SK-N-SH (cell line): ENCODE measurements at places on chromosomes 5 and 9. TPM values are rescaled to one million over a fixed set of nuclear protein-coding genes. Genes with fewer than 3 reads are reported as not detected.

Gene SPAG8
- polyA plus RNA-seq = 1.5 and 2.8 TPM in 2 replicates

Gene OR1L6
- polyA plus RNA-seq = not detected in 2 replicates

Gene MRPS27
- polyA plus RNA-seq = 37.5 and 48.2 TPM in 2 replicates

Gene PCDHB13
- polyA plus RNA-seq = 0.85 and 0.88 TPM in 2 replicates

Gene NUTM2G
- polyA plus RNA-seq = not detected in 2 replicates

Gene SPATA31A3
- polyA plus RNA-seq = not detected in 2 replicates

Gene F2R
- polyA plus RNA-seq = 212 and 301 TPM in 2 replicates

Gene GABRA1
- polyA plus RNA-seq = not detected in 2 replicates

Gene NRG2
- polyA plus RNA-seq = 3.5 and 3.7 TPM in 2 replicates

Gene GPR150
- 0.06 and 0.07 TPM in 2 replicates for polyA plus RNA-seq

Gene PCDHGB5
- 0.08 and 0.15 TPM in 2 replicates for polyA plus RNA-seq

Gene NANS
- polyA plus RNA-seq = 53.5 and 61.3 TPM in 2 replicates

Gene FIBCD1
- polyA plus RNA-seq = 0.86 and 1.3 TPM in 2 replicates

Gene CDC20B
- polyA plus RNA-seq = 0.03 TPM in 2 replicates

Gene SLC34A3
- 0.06 TPM in 1 of 2 replicates, not detected in the other for polyA plus RNA-seq

Gene CRHBP
- not detected in 2 replicates for polyA plus RNA-seq

Gene GMCL2
- polyA plus RNA-seq = not detected in 2 replicates

Gene TMEM141
- 112 and 135 TPM in 2 replicates for polyA plus RNA-seq

Gene FOXD4L4
- polyA plus RNA-seq = 0.13 and 0.19 TPM in 2 replicates

Gene UBE2QL1
- 0.28 and 0.84 TPM in 2 replicates for polyA plus RNA-seq

Gene TLX3
- 3.6 and 4.7 TPM in 2 replicates for polyA plus RNA-seq

Gene CATSPER3
- polyA plus RNA-seq = 0.26 and 0.37 TPM in 2 replicates

Gene C5orf52
- polyA plus RNA-seq = not detected in 2 replicates

Gene BRINP1
- polyA plus RNA-seq = 0.34 and 0.41 TPM in 2 replicates

Gene PCDHGA12
- polyA plus RNA-seq = 0.03 and 0.05 TPM in 2 replicates

Gene ZNF618
- polyA plus RNA-seq = 5.0 and 6.2 TPM in 2 replicates

Gene TRIM36
- 0.16 and 0.42 TPM in 2 replicates for polyA plus RNA-seq

Gene CAST
- polyA plus RNA-seq = 80.2 and 82.9 TPM in 2 replicates

Gene STK32A
- 0.18 and 0.20 TPM in 2 replicates for polyA plus RNA-seq

Gene ADAM19
- 43.1 and 46.9 TPM in 2 replicates for polyA plus RNA-seq

Gene PHYKPL
- polyA plus RNA-seq = 46.8 and 61.3 TPM in 2 replicates

Gene QRFP
- not detected in 2 replicates for polyA plus RNA-seq

Gene KLHL3
- 3.8 and 4.9 TPM in 2 replicates for polyA plus RNA-seq

Gene HK3
- 0.02 TPM in 2 replicates for polyA plus RNA-seq

Gene ACTBL2
- polyA plus RNA-seq = 0.99 and 1.0 TPM in 2 replicates

Gene CCNO
- polyA plus RNA-seq = not detected in 2 replicates

Gene FAM221B
- not detected in 2 replicates for polyA plus RNA-seq

Gene CMYA5
- 0.12 and 0.21 TPM in 2 replicates for polyA plus RNA-seq

Gene MAP1B
- polyA plus RNA-seq = 47.5 and 48.5 TPM in 2 replicates

Gene PHF24
- not detected in 2 replicates for polyA plus RNA-seq

Gene MCIDAS
- not detected in 2 replicates for polyA plus RNA-seq

Gene NFIL3
- 6.8 and 9.3 TPM in 2 replicates for polyA plus RNA-seq

Gene DMRT3
- not detected in 2 replicates for polyA plus RNA-seq

Gene C5orf47
- polyA plus RNA-seq = not detected in 2 replicates

Gene ELOVL7
- 0.05 and 0.07 TPM in 2 replicates for polyA plus RNA-seq

Gene GADD45G
- polyA plus RNA-seq = 1.3 and 1.8 TPM in 2 replicates

Gene DDX4
- polyA plus RNA-seq = not detected in 2 replicates

Gene STK10
- 10.1 and 11.0 TPM in 2 replicates for polyA plus RNA-seq

Gene SYK
- polyA plus RNA-seq = not detected in 2 replicates

Gene OR2Y1
- not detected in 2 replicates for polyA plus RNA-seq

Gene PLPP7
- 8.6 and 8.8 TPM in 2 replicates for polyA plus RNA-seq

Gene HMGXB3
- polyA plus RNA-seq = 28.8 and 39.9 TPM in 2 replicates

Gene PCA3
- polyA plus RNA-seq = 0.21 TPM in 2 replicates

Gene CDH9
- not detected in 2 replicates for polyA plus RNA-seq

Gene BHMT2
- polyA plus RNA-seq = not detected in 2 replicates
